NCI-H1436 treated with DMSO at 0.1 percent for 48 hours (cell line): ENCODE measurements at places on chromosomes 1 and 21.

- no peak for DNase-seq
Observed at GRCh38 chr21:14657241-14658008, 111.3 kb upstream of the SAMSN1 start.

DNA sequence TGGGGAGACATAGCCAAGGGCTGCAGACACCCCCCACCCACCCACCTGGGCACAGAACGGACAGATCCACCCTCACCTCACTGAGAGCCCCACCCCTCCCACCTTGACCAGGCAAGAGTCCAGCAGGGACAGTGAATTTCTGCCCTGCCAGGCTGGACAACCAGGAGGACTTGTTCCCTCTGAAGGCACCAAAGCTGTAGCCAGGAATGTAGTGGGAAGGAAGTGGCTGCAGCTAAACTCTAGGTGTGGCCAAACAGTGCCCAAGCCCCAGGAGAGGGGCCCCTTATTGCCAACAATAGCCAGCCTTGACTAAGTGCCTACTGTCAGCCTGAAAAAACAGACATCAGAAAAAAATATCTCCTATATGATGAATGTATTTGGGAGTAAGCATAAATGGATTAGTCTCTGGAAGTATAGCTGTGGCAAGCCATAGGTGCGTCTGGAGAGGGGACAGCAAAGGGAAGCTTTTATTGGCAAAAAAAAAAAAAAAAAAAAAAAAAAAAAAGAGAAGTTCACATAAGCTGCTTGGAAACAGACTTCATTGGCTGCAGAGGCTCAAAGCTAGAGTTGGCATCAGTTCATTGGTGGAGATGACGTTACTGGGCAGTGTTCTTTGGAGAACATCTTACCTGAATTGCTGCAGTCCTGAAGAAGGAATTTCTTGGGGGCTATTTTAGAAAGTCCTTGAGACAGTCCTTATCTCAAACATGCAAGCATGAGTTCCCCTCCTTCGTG is 64.1 kb upstream of the TMEM51 start:
- no peak for DNase-seq

DNA sequence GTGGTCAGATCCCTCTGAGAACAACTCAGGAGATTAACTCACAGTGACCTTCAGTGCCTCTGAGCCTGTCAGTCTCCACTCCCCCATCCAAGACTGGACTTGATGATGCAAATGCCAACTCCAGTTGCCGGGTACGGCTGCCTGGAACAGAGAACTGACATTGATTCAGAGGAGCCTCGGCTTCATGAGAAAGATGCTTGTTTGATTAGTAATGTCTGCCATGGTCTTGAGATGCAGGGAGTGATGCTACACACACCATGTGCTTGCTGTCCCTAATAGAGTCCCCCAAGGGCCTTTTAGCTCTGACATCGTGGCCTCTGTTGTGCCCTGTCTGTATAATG is 51.8 kb upstream of the LRP8 start:
- DNase-seq = no peak

- no peak for DNase-seq
Observed at GRCh38 chr1:17167041-17167785, 37.7 kb upstream of the PADI1 start.

- no peak for DNase-seq
Observed at GRCh38 chr1:168419736-168420135, 124.1 kb downstream of the XCL2 start.

- no peak for DNase-seq
Observed at GRCh38 chr1:156964441-156964840, 44.0 kb downstream of the LRRC71 start.

DNA sequence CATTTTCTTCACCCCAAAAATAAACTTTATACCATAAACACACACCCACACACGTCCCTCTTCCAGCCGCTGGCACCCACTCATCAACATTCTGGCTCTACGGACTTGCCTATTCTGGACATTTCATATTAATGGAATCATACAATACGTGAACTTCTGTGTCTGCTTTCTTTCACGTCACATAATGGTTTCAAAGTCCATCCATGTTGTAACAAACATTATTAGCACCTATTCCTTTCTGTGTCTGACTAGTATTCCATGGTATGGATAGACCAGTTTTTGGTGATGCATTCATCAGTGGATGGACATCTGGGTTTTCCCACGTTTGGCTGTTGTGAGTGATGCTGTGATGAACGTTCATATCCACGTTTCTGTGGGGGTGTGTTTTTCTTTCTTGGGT is 323.2 kb downstream of the KIF26B start:
- DNase-seq = no peak

- DNase-seq = no peak
Observed at GRCh38 chr1:109979489-109980091, 5.0 kb upstream of the AHCYL1 start.

DNA sequence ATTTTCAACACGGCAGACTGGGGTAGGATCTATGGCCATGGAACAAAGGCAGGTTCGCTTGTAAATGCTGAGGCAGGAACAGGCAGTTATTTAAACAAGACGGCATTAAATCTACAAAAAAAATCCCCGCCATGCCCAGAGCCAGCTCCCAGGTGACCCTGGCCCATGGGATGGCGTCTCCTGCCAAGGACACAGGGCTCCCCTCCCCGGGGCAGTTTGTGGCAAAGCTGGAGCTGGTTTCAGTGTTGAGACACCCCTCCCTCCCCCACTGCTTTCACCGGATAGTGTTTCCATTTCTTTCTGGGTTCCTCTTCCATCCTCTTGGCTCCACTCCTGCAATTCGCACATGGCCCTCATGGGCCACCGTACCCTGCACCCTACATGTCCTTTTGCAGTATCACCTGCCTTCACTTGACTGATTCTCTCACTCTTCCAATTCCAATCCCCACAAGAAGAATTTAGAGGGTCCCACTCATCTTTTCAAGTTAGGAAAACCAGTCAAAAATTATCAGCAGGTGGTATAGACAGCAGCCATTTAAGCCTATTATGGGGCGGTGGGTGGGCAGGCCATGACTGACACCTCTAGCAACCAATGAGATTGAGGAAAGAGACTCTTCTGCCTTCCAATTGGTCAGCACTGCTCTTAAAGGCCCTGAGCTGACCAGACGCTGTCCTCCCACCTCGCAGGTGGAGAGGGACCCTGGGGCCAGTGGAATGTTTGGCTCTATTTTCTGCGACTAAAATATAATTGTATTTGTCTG is 52.0 kb downstream of the OLIG1 start:
- no peak for DNase-seq
